ENCODE measurements at places on chromosomes 2 and 18. TPM values are rescaled to one million over a fixed set of nuclear protein-coding genes. Genes with fewer than 3 reads are reported as not detected.

ERBB4 gene
- not detected for total RNA-seq

LOXL3 gene
- 0.79 TPM for total RNA-seq

B3GNT7 gene
- total RNA-seq: 7.4 TPM

SKA1 gene
- 31.1 TPM for total RNA-seq

CYP26B1 gene
- not detected for total RNA-seq

FBXO36 gene
- total RNA-seq: 2.9 TPM

TUBB8B gene
- total RNA-seq: not detected

STARD6 gene
- total RNA-seq: not detected
